K562 (cell line): ENCODE measurements at places on chromosomes 1 and 21. TPM values are rescaled to one million over a fixed set of nuclear protein-coding genes. Genes with fewer than 3 reads are reported as not detected.

ARMH1 gene
- polyA plus RNA-seq: 0.41 TPM in 1 of 2 replicates, not detected in the other

GRCh38 chr1:31927661-31927980 lies 10.5 kb downstream of the PTP4A2 start:
- no peak for DNase-seq
- H3K27me3 ChIP-seq: no peaks in the 10 kb centered on the region
- peaks cover 53% of the 10 kb centered on the region for H3K36me3 ChIP-seq
- H3K4me3 ChIP-seq: peak overlapping the region; percentile 7
- peak overlapping the region; percentile 55 for H3K27ac ChIP-seq

- H3K27ac ChIP-seq: no peak overlapping the region
- H3K4me3 ChIP-seq: no peak overlapping the region
- no peaks in the 10 kb centered on the region for H3K36me3 ChIP-seq
- DNase-seq: no peak
Observed at GRCh38 chr1:31221072-31221471, 18.6 kb downstream of the NKAIN1 start.

- no peak for DNase-seq
- H3K4me1 ChIP-seq: no peaks in the 10 kb centered on the region
- H3K27me3 ChIP-seq: peaks cover 100% of the 10 kb centered on the region
- H3K27ac ChIP-seq: no peak overlapping the region
- H3K4me3 ChIP-seq: no peak overlapping the region
- no peaks in the 10 kb centered on the region for H3K36me3 ChIP-seq
Observed at GRCh38 chr1:2030076-2030871, 11.1 kb downstream of the GABRD start.

- H3K27ac ChIP-seq: peak overlapping the region; percentile 77
- H3K36me3 ChIP-seq: peaks cover 76% of the 10 kb centered on the region
- peak; percentile 88 for DNase-seq
Observed at GRCh38 chr1:226990133-226990716, 50.1 kb downstream of the COQ8A start.

NPPB gene
- polyA plus RNA-seq: not detected in 2 replicates

- H3K4me3 ChIP-seq: no peak overlapping the region
- no peaks in the 10 kb centered on the region for H3K27me3 ChIP-seq
- peak; percentile 54 for DNase-seq
- no peaks in the 10 kb centered on the region for H3K36me3 ChIP-seq
- peaks cover 30% of the 10 kb centered on the region for H3K4me1 ChIP-seq
Observed at GRCh38 chr1:39183503-39184353, 20.8 kb upstream of the MACF1 start.

DNA sequence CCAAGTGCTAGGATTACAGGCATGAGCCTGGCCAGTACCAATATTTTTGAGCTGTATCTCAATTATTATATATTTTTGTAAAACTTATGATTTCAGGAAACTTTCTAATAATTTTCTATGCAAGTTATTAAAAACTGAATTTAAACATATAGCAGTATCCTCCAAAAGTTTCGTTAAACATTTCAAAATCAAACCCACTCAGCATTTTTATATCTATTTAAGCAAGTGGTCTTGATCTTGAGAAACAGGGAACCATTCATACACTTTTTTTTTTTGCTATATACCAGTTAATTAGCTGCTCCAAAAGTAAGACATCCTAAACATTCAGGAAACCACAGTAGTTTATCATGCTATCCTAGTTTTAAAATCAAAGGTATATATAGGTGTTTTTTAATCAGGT lies 22.0 kb downstream of the SHCBP1L start:
- H3K4me1 ChIP-seq: no peaks in the 10 kb centered on the region
- H3K27me3 ChIP-seq: no peaks in the 10 kb centered on the region
- H3K36me3 ChIP-seq: no peaks in the 10 kb centered on the region
- H3K27ac ChIP-seq: no peak overlapping the region

- no peaks in the 10 kb centered on the region for H3K36me3 ChIP-seq
- H3K4me3 ChIP-seq: no peak overlapping the region
- DNase-seq: peak; percentile 48
- no peaks in the 10 kb centered on the region for H3K4me1 ChIP-seq
- H3K27ac ChIP-seq: no peak overlapping the region
Observed at GRCh38 chr1:94025383-94026340, 95.3 kb downstream of the ABCA4 start.

DNA sequence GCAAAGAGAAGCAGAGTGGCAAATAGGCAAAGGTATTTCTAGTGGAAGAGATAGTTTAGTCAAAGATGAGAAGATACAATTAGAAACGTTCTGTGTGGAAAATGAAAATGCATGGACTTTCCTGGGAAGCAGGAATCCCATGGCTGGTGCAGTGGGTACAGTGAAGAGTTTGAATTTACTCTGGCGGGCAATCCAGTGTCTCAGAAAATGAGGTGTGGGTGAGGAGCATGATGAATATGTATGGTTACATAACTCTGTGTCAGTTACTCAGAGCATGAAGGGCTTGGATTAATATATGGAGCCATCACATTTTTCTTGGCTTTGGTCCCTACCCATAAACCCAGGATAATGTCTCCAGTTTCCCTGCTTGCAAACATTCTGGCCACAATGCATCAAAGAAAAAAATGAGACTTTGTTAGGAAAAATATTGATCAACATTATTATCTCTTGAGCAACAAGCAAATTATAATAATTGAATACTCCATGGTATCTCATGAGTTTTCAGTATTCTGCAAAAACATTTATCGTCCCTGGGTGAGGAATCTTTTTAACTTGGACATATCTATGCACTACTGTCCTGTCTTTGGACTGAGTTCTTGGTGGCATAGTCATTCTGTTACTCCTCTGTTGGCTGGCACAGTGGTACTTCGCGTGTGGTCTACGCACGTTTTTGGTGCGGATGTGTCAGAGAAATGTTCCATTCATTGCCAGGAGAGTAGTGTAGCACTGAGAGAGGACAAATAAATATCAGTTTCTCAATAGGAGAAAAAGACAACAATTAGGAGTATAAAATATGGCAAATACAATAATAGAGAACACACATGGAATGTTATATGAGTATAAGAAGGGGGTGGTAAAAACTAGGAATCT lies 173.7 kb upstream of the C1orf105 start:
- no peaks in the 10 kb centered on the region for H3K4me1 ChIP-seq
- no peak overlapping the region for H3K4me3 ChIP-seq

- DNase-seq: no peak
- no peak overlapping the region for H3K27ac ChIP-seq
- no peaks in the 10 kb centered on the region for H3K36me3 ChIP-seq
Observed at GRCh38 chr1:59105548-59106507, 191.1 kb upstream of the FGGY start.

DNA sequence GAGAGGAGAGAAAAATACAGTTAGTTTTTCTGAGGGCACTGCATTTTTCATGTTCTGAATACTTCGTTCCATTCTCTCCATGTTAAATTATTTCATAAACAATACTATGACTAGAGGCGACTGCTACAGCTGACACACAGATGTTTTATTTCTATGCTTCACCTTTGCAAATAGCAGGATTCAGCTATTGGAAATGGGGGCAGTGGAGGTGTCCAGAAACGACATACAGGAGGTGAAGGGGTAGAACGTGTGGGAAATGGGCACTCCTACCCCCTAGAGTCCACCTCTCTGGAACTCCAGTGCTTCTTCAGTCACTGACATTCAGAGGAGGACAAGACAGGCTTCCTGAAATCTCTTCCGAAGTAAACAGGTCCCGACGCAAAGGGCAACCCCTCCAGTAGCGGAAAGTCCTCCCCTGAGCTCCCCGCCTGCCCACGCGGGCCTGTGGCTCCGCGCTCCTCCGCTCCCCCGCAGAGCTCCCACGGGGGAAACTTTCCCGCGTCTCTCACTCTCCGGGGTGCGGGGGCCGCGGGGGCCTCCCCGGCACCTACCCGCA lies 480 bp downstream of the DPYD start:
- H3K36me3 ChIP-seq: no peaks in the 10 kb centered on the region
- H3K4me3 ChIP-seq: peak overlapping the region; percentile 47
- H3K4me1 ChIP-seq: peaks cover 11% of the 10 kb centered on the region
- no peak overlapping the region for H3K27ac ChIP-seq

GRCh38 chr1:29639741-29640427 lies 403.6 kb downstream of the PTPRU start:
- no peaks in the 10 kb centered on the region for H3K36me3 ChIP-seq
- H3K27ac ChIP-seq: no peak overlapping the region
- no peak overlapping the region for H3K4me3 ChIP-seq
- DNase-seq: no peak
- no peaks in the 10 kb centered on the region for H3K4me1 ChIP-seq
- no peaks in the 10 kb centered on the region for H3K27me3 ChIP-seq

CFAP45 gene
- polyA plus RNA-seq: 1.0 and 2.4 TPM in 2 replicates

GRCh38 chr21:46425571-46425970 lies 33.1 kb upstream of the DIP2A start:
- H3K4me3 ChIP-seq: no peak overlapping the region
- peaks cover 62% of the 10 kb centered on the region for H3K36me3 ChIP-seq

DNA sequence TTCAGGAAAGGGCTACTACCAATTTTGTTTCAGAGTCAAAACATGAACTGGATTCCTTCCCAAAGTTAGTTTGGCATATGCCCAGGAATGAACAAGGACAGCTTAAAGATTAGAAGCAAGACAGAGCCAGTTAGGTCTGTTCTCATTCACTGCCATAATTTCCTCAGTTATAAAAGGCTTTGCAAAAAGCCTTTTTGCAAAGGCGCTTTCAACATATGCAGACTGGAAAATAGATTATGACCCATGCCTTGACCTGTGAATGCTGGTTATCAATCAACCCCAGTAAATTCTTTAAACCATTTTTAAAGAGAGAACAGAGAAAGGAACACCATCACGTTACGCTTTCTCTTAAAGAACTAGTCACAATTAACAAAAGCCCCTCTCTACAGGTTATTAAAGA lies 1.7 kb upstream of the FRRS1 start:
- H3K4me3 ChIP-seq: no peak overlapping the region
- H3K4me1 ChIP-seq: peaks cover 42% of the 10 kb centered on the region
- DNase-seq: no peak
- H3K36me3 ChIP-seq: peaks cover 4% of the 10 kb centered on the region; the same call in 2 of the 3 replicates
- peak overlapping the region; percentile 74 for H3K27ac ChIP-seq
- no peaks in the 10 kb centered on the region for H3K27me3 ChIP-seq

DNA sequence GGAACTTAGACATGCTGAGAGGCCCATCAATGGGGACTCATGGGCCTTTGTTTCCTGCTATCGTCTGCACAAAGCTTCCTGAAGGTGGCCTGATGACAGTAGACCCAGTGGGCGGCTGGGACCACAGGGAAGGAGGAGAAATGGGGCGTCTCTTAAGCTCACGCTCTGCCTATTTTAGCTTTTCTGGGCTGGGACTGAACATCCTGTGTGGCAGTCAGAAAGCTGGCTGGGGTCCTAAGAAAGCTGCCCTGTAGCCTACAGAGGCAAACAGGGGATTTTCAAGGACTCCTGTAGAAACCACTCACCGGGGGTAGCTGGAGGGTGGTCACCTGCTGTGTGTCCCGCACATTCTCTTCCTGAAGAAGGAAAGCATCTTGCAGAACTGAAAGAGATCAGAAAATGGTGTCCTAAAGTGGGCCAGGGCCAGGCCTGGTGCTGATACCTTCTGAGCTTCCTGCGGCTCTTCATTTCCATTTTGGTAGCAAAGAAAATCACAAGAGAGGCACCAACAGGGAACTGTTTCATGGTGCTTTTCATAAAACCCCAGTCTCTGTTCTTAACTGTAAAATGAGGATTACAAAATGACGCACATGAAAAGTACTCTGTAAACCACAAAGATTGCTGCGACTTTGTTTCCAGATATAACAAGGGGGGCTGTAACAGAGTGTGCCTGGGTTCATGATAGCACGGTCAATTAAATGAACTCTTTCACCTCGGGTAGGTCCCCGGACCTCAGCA lies 8.6 kb downstream of the ZNF496 start:
- H3K4me3 ChIP-seq: no peak overlapping the region
- peaks cover 94% of the 10 kb centered on the region for H3K36me3 ChIP-seq
- no peak for DNase-seq
- H3K27ac ChIP-seq: no peak overlapping the region
- H3K4me1 ChIP-seq: no peaks in the 10 kb centered on the region
- no peaks in the 10 kb centered on the region for H3K27me3 ChIP-seq

- DNase-seq: no peak
- H3K4me1 ChIP-seq: no peaks in the 10 kb centered on the region
- no peak overlapping the region for H3K27ac ChIP-seq
Observed at GRCh38 chr1:216314379-216315095, 108.7 kb downstream of the USH2A start.

DNA sequence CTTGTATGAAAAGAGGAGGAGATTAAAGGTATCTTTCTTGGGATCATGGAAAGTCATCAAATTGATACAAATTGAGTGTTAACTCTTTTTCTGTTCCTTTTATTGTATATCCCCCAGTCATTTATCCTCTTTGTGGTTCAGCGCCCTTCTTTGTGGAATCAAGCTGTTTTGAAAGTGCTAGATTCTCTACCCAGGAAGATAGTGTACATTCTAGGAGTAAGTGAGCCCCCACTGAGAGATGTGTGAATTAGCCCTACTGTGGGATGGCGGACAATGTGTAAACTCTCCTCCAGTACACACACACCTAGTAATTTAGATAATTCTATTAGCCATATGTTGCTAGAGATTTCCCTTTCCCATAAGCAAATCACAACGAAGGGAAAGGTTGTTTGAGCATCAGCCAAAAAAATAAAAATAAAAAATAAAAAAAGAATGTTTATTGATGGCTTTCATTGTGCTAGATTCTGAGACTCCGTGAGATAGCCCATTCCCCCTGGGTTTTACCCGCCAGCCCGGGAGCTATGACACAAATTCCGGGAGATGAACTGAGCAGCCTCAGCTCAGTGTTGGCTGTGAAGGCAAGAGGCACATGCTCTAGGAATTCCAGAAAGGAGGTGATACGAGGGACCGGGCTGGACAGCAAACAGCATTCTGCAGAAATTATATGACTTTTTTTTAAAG lies 378.4 kb upstream of the RUNX1 start:
- no peaks in the 10 kb centered on the region for H3K36me3 ChIP-seq
- H3K4me1 ChIP-seq: no peaks in the 10 kb centered on the region
- no peak overlapping the region for H3K27ac ChIP-seq
- no peak overlapping the region for H3K4me3 ChIP-seq
- DNase-seq: no peak

DNA sequence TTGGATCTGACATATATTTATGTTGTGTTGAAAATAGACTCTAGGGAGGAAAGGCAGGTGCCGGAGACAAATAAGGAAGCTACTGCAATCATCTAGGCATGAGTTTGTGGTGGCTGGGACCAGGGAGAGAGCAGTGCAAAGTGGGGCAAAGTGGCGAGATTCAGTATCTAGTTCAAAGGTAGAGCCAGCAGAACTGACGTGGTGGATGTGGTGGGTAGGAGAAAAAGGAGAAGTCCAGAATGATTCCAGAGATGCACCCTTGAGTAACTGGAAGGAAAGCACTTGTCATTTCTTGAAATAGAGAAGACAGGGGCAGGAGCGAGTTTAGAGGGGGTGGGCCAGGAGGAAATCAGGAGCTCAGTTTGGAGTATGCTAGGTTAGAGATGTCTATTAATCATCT lies 275.2 kb downstream of the KAZN start:
- H3K36me3 ChIP-seq: no peaks in the 10 kb centered on the region
- no peak for DNase-seq
- H3K27me3 ChIP-seq: peaks cover 16% of the 10 kb centered on the region

AIRE gene
- polyA plus RNA-seq: not detected in 2 replicates

DNA sequence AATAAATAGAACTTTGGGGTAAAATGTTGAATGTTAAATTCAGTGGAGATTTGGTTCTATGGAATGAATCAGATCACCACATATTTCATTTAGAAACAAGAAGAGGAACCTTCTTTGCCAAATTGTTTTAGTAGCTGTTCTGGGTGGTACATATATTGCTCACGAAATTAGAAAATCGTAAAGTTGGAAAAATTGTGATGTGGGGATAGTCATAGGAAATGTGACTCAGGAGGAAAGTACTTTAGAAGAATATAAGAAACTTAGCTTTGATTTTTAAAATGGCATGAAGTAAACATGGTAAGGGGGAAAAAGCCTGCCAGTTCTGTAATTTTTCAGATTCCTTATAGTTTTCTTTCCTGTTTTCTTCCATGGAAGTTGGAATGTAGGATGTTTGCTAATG lies 27.4 kb downstream of the RRP15 start:
- H3K27me3 ChIP-seq: no peaks in the 10 kb centered on the region
- H3K36me3 ChIP-seq: peaks cover 53% of the 10 kb centered on the region
- no peaks in the 10 kb centered on the region for H3K4me1 ChIP-seq
- H3K4me3 ChIP-seq: no peak overlapping the region

SYTL1 gene
- polyA plus RNA-seq: 5.9 and 8.6 TPM in 2 replicates

MYBPH gene
- polyA plus RNA-seq: 0.13 TPM in 1 of 2 replicates, not detected in the other
